ENCODE measurements at places on chromosomes 4 and X. TPM values are rescaled to one million over a fixed set of nuclear protein-coding genes. Genes with fewer than 3 reads are reported as not detected.
A peak's percentile ranks its signal among the peaks of the same experiment; 100 is the strongest.

- H3K4me3 ChIP-seq: no peak overlapping the region
- H3K27me3 ChIP-seq: no peaks in the 10 kb centered on the region
- no peak overlapping the region for H3K27ac ChIP-seq
These were observed 854.4 kb upstream of the AGA start for GRCh38 chr4:178296669-178297068.

- H3K4me3 ChIP-seq: no peak overlapping the region
- no peaks in the 10 kb centered on the region for H3K4me1 ChIP-seq
- no peaks in the 10 kb centered on the region for H3K36me3 ChIP-seq
- H3K27me3 ChIP-seq: no peaks in the 10 kb centered on the region
- DNase-seq: no peak
These were observed 938.9 kb downstream of the C4orf33 start for GRCh38 chr4:130034876-130035275.

GRCh38 chr4:184248216-184248615, 30.5 kb upstream of the ENPP6 start:
- no peak overlapping the region for H3K4me3 ChIP-seq
- no peaks in the 10 kb centered on the region for H3K27me3 ChIP-seq
- H3K4me1 ChIP-seq: no peaks in the 10 kb centered on the region
- no peaks in the 10 kb centered on the region for H3K36me3 ChIP-seq
- no peak for DNase-seq

The TRPC3 gene
- total RNA-seq: 0.67 TPM

The MEPE gene
- total RNA-seq: not detected

The SRPK3 gene
- 0.23 TPM for total RNA-seq

The AWAT1 gene
- not detected for total RNA-seq

GRCh38 chr4:61571761-61572559, 371.8 kb downstream of the ADGRL3 start:
- peak; percentile 63 for DNase-seq
- no peaks in the 10 kb centered on the region for H3K4me1 ChIP-seq
- H3K27ac ChIP-seq: no peak overlapping the region
- H3K27me3 ChIP-seq: no peaks in the 10 kb centered on the region
- no peak overlapping the region for H3K4me3 ChIP-seq
- no peaks in the 10 kb centered on the region for H3K36me3 ChIP-seq

DNA sequence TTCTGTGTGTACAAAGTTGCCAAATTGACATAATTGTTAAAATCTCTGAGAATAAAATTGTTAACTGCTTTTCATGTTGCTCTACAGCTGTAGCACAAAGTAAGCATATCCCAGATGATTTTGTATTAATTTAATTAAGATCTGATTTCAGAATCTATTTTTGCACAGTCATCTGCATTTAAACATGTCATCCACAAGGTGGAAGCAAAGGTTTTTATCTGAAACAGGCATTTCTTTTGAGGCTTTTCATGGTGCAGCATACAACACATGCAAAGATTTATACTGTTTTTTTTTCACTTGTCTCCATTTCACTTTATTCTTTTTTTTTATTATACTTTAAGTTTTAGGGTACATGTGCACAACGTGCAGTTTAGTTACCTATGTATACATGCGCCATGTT, 51.2 kb downstream of the GC start:
- peak; percentile 61 for DNase-seq
- H3K27me3 ChIP-seq: no peaks in the 10 kb centered on the region
- H3K4me1 ChIP-seq: no peaks in the 10 kb centered on the region
- H3K36me3 ChIP-seq: no peaks in the 10 kb centered on the region
- H3K4me3 ChIP-seq: no peak overlapping the region
- H3K27ac ChIP-seq: no peak overlapping the region

DNA sequence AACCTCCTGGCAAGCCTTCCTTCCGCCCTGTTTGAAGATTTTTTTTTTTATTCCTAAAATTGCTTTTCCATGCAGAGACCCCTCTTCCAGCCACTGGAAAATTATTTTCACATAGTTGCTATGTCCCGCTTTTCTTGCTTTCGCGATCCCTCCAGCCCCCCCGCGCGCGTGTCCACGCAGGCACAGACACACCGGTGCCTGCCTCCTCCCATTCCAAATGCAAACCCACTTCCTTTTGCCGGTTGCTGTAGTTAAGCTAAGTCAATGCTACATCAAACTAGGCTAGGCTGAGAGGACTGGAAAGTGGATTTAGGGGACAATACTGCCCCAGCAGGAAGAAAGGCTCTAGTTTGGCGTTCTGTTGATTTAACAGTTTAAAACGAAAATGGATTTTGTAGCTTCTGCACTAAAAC, 111.0 kb downstream of the DHX15 start:
- H3K36me3 ChIP-seq: no peaks in the 10 kb centered on the region
- DNase-seq: peak; percentile 40
- H3K27ac ChIP-seq: peak overlapping the region; percentile 61
- H3K4me3 ChIP-seq: peak overlapping the region; percentile 70
- H3K27me3 ChIP-seq: peaks cover 8% of the 10 kb centered on the region

The HSFX1 gene
- total RNA-seq: 1.6 TPM

GRCh38 chr4:140252742-140253555, 99.0 kb upstream of the MAML3 start:
- no peaks in the 10 kb centered on the region for H3K36me3 ChIP-seq
- H3K4me3 ChIP-seq: peak overlapping the region; percentile 64
- DNase-seq: peak; percentile 92
- H3K4me1 ChIP-seq: peaks cover 32% of the 10 kb centered on the region
- peak overlapping the region; percentile 95 for H3K27ac ChIP-seq
- no peaks in the 10 kb centered on the region for H3K27me3 ChIP-seq

GRCh38 chrX:10007621-10008020, 40.5 kb downstream of the CLDN34 start:
- H3K4me1 ChIP-seq: peaks cover 4% of the 10 kb centered on the region
- H3K27ac ChIP-seq: no peak overlapping the region
- no peaks in the 10 kb centered on the region for H3K36me3 ChIP-seq

- H3K36me3 ChIP-seq: peaks cover 2% of the 10 kb centered on the region
- no peak overlapping the region for H3K27ac ChIP-seq
- no peaks in the 10 kb centered on the region for H3K27me3 ChIP-seq
- DNase-seq: no peak
These were observed 2.7 kb downstream of the ZNF330 start for GRCh38 chr4:141223418-141223817.

The PF4V1 gene
- total RNA-seq: not detected

DNA sequence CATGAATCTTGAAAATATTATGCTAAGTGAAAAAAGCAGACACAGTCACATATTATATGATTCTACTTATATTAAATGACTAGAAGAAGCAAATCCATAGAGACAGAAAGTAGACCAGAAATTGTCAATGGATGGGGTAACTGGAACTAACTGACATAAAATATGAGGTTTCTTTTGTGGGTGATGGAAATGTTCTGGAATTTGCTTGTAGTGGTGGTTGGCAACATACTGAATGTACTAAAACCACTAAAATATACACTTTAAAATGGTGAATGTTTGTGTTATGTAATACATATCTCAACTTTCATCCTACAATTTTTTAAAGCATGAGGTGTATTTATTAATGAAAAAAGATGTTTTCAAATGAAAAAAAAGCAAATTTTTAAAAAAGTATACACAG, 14.7 kb downstream of the CNOT6L start:
- H3K27me3 ChIP-seq: no peaks in the 10 kb centered on the region
- peaks cover 5% of the 10 kb centered on the region for H3K4me1 ChIP-seq
- H3K4me3 ChIP-seq: no peak overlapping the region
- H3K36me3 ChIP-seq: no peaks in the 10 kb centered on the region

The CFP gene
- total RNA-seq: 11.3 TPM

DNA sequence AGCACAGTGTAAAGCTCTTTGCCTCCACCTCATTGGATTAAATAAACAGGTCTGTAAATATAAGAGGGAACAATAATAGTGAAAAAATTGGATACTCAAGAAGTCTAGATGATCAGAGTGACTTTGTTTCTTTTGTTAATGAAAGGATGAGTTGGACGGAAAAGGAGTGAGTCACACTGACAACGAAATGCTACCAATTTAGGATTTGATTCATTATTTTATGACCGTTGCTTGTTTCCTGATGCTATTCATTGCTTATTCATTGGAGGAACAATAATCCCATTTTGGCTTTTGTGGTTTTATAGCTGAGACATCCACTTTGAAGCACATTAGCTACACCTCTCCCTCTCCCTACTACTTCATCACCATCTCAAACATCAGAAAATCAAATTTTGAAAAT, 74.4 kb upstream of the DYNLT3 start:
- no peaks in the 10 kb centered on the region for H3K36me3 ChIP-seq
- DNase-seq: no peak
- no peaks in the 10 kb centered on the region for H3K27me3 ChIP-seq
- H3K4me1 ChIP-seq: no peaks in the 10 kb centered on the region
- H3K4me3 ChIP-seq: no peak overlapping the region

DNA sequence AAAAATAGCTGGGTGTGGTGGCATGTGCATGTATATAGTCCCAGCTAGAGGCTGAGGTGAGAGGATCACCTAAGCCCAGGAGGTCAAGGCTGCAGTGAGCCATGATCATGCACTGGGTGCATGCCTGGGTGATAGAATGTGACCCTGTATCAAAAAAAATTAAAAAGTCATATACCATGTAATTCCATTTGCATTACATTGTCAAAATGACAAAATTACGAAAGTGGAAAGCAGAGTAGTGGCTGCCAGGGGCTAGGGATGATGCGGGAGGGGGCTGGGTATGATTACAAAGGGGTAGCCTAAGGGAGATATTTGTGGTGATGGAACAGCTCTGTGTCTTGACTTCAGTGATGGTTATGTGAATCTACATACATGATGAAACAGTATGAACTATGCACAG, 97.8 kb downstream of the KDR start:
- no peaks in the 10 kb centered on the region for H3K27me3 ChIP-seq
- no peak for DNase-seq
- no peak overlapping the region for H3K4me3 ChIP-seq
- H3K4me1 ChIP-seq: peaks cover 3% of the 10 kb centered on the region
- H3K36me3 ChIP-seq: no peaks in the 10 kb centered on the region

The SHROOM4 gene
- total RNA-seq: 28.0 TPM

DNA sequence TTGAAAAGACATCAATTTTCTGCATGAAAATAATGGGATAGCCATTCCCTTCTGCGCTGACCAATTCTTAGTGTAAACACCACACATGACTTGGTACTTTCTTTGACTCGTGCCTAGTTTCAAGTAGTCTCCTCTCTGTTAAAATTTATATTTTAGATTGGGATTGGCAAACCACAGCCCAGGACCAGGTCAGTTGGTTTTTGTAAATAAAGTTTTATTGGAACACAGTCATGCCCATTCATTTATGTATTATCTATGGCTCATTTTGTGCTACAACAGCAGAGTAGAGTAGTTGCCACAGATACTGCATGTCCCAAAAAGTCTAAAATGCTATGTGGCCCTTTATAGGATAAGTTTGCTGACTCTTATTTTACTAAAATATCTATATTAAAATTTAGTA, 46.7 kb downstream of the BMX start:
- no peak for DNase-seq
- no peak overlapping the region for H3K27ac ChIP-seq
- no peaks in the 10 kb centered on the region for H3K36me3 ChIP-seq

GRCh38 chr4:84578540-84579402, 4.2 kb upstream of the CDS1 start:
- no peaks in the 10 kb centered on the region for H3K27me3 ChIP-seq
- H3K4me3 ChIP-seq: no peak overlapping the region
- no peaks in the 10 kb centered on the region for H3K36me3 ChIP-seq
- peaks cover 3% of the 10 kb centered on the region for H3K4me1 ChIP-seq

DNA sequence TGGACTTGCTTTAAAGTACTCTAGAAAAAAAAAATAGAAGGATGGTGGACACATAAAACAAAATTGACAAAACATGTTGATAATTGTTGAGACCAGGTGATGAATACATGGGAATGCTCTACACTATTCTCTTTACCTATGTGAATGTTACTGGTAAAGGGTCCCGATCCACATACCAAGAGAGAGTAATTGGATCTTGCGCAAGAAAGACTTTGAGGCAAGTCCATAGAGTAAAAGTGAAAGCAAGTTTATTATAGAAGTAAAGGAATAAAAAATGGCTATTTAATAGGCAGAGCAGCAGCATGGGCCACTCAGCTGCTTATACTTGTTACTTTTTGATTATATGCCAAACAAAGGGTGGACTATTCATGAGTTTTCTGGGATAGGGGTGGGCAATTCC, 34.0 kb upstream of the PRR32 start:
- DNase-seq: no peak
- H3K4me3 ChIP-seq: no peak overlapping the region
- H3K4me1 ChIP-seq: no peaks in the 10 kb centered on the region
- H3K27me3 ChIP-seq: no peaks in the 10 kb centered on the region

The SPANXA1 gene
- total RNA-seq: not detected

DNA sequence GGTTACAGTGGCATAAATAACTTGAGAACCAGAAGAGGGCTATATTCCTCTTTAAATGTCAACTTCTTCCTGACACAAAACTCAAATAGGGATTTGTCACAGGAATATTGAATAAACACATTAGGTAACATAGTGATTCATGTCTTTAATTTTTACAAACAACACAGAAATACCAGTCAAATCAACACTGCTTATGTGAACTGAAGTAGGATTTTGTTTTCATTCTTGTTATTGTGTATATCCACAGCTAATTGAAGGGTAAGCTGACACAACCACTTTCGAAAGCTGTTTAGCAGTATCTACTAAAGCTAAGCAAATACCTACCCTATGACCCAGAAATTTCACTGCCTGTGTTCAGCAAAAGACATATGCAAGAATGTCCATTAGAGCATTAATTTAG, 120.4 kb upstream of the EOLA2 start:
- H3K4me1 ChIP-seq: no peaks in the 10 kb centered on the region
- H3K4me3 ChIP-seq: no peak overlapping the region

The SORBS2 gene
- 38.4 TPM for total RNA-seq

The NPY2R gene
- total RNA-seq: 0.65 TPM

- H3K27ac ChIP-seq: peak overlapping the region; percentile 52
- no peak for DNase-seq
- no peak overlapping the region for H3K4me3 ChIP-seq
- H3K36me3 ChIP-seq: no peaks in the 10 kb centered on the region
- no peaks in the 10 kb centered on the region for H3K4me1 ChIP-seq
These were observed 26.5 kb downstream of the ELF4 start for GRCh38 chrX:130083656-130084382.

The FAM13A gene
- total RNA-seq: 47.5 TPM

- H3K4me3 ChIP-seq: no peak overlapping the region
- H3K36me3 ChIP-seq: no peaks in the 10 kb centered on the region
- no peaks in the 10 kb centered on the region for H3K27me3 ChIP-seq
These were observed 380.1 kb downstream of the GASK1B start for GRCh38 chr4:157792716-157793115.

DNA sequence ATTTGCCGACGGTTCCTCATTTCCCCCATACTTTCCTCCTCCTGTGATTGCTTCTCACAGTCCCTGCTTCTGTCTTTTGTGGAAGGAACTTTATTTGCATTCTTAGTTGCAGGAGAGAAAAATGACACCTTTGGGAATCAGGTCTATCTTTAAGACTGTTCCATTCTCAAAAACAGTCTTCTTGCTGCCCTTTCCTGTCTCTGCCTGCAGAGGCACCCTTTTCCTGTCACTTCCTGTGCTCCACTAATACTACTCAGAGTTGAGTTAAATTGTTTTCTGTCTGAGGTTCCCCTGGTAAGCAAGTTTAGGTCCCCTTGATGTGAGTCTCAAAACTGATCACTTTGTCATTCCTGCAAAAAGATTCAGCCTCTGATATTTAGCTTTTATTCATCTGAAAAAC, 208.8 kb upstream of the CLNK start:
- H3K27me3 ChIP-seq: no peaks in the 10 kb centered on the region
- no peak overlapping the region for H3K27ac ChIP-seq
- H3K4me3 ChIP-seq: no peak overlapping the region
- H3K4me1 ChIP-seq: peaks cover 1% of the 10 kb centered on the region
- no peaks in the 10 kb centered on the region for H3K36me3 ChIP-seq
- peak; percentile 17 for DNase-seq

Measured in lung (tissue), 17 donors.